Panc1 (cell line): ENCODE measurements at places on chromosomes 4 and X. TPM values are rescaled to one million over a fixed set of nuclear protein-coding genes. Genes with fewer than 3 reads are reported as not detected.

DNA sequence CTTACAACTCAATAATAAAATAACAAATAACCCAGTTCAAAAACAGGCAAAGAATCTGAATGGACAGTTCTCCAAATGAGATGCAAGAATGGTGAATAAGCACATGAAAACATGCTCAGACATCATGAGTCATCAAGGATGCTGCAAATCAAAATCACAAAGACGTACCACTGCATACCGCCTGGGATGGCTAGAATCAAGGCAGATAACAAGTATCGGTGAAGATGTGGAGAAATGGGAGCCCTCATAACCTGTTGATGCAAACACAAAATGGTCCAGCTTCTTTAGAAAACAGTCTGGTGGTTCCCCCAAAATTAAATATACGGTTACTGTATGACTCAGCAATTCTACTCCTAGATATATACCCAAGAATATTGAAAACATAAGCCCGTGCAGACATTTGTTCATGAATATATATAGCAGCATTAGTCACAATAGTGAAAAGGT lies 32.5 kb downstream of the AKAP4 start:
- DNase-seq = no peak

DNA sequence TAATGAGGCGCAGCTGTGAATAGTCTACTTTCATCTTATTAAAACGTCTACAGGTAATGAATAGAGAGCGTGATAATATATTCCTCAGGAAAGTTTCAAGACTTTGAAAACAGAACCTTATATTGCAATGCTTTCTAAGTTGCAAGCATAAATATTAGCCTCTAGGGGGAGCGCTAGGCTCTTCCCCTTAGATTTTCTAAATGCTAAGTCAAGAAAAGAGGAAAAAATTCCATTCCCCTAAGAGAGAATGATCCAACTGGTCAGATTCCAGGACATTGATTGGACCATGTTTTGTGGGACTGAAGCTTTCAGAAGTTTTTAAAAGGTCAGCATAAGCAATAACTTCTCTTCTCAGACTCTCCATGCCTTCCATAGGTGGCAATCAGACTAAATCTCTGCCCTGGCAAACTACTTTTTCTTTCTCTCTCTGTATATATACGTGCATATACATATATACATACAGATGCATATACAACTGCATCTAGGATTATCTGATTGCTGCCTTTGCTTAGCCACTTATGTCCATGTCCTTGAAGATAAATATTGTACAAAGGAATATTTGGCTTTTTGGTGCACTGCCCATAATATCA lies 492.9 kb downstream of the INPP4B start:
- DNase-seq = no peak

DNA sequence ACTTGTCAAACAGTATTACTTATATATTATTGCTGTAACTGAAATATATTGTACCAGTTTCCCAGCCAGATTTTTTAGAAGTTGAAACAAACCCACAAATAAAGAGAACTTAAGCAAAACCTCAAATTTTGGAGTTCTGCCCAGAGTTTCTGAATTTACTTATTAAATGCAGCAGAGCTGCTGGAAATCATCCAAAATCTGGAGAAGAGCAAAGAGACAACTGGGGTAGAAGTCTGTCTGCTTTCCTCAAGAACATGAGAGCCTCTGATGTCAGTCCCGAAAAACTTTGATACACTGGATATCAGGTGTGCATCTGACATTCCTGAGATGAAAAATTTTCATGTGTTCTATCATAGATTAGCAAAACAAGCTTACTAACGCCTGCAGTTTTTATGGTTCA lies 325.9 kb downstream of the NR3C2 start:
- no peak for DNase-seq

GRCh38 chrX:16067886-16068515 lies 55.4 kb upstream of the GRPR start:
- DNase-seq = no peak

PGAM4 gene
- total RNA-seq = not detected

SSX3 gene
- not detected for total RNA-seq

DNA sequence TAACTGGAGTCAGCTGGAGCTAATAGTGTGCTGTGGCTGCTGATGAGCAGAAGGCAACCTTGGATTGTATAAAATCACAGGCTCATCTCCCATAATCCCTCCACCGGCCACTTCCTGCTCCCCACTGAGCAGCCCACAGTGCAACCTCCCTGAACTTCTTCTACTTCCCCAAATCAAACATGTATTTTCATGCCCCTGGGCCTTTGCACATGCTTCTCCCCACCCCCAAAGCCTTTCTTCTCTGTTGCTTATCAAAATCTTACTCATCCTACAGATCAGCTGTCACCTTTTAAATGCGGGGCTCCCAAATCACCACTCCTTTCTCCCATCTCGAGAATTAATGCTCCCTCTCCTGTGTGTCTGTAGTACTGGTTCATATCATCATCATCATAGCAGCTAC lies 35.8 kb downstream of the RHOH start:
- DNase-seq = no peak

- no peak for DNase-seq
Observed at GRCh38 chrX:103573202-103573601, 12.1 kb upstream of the TCEAL4 start.

- no peak for DNase-seq
Observed at GRCh38 chr4:182447767-182448280, 204.6 kb downstream of the TENM3 start.

GRCh38 chr4:18075823-18076433 lies 54.4 kb upstream of the LCORL start:
- no peak for DNase-seq

DNA sequence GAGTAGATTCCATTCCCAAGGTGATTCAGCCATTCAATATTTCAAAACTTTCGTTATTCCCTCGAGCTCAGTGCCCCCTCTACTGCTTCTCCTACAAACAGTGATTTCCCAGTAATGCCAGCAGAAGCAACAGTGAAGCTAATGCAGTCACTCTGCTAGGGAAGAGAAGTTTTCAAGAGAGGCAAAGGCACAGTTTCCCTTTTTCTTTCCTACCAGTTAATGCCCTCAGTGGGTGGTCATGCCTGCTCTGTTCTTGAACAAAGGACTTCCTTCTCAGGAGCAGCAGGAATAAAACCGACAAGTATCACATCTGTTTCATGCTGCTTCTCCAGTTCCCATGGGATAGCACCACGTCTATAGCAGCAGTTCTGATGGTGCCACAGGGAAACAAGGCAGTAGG lies 317.2 kb downstream of the TENM3 start:
- no peak for DNase-seq

DNA sequence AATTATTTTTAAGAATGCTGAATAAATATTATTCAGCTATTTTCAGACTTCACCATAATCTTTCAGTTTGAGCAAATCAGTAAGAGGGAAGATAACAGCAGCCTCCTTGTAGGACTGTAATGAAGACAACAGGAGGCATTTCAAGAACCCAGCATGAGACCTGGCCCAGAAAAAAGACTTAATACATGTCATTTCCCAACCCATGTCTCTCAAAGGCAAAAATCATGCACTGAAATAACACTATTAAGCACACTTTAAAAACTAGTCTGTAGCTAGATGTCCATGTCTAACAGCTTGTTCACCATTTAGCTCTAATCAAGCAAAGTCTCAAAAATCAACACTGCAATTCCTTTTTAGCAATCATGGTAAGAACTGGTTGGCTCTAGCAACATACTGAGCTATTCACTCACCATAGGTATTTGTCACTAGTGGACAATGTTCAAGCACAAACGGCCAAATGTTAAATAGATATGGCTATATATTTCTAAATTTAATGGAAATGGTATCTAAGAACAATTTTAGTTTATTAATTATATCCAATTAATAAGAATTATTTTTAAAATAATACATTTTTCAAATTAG lies 109.9 kb downstream of the WDFY3 start:
- no peak for DNase-seq

DNA sequence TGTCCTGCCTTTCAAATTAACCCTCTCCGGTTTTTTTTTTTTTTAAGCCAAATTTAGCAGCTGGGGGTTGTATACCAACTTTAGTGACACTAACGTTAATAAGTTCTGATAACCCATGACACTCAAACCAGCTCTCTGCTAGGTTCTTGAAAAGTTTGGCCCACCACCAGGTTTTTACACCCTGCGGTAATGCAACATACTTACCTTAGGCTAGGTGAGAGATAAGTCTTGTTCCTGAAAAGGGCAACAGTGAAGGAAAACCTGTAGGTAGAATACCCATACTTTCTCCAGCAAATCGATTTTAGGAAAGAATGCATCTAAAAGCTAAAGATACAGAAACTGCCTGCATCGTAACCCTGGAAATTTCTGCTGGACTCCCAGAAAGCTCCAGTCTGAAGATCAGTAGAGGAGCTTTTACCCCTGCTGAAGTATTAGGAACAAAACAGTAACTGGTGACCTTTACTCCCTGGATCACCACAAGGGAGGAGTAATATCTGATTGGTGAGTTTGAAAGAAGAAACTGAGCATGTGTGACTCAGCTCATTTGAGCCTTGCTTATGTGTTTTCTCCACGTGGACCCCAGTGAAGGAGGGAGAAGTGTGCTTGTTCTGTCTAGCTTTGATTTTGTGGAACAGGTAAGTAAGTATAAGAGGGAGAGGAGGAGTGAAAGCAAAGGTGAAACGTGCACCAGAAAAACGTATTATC lies 34.4 kb upstream of the COX18 start:
- DNase-seq = no peak

FAM241A gene
- total RNA-seq = 0.90 TPM

ZDHHC15 gene
- total RNA-seq = 0.05 TPM

DNA sequence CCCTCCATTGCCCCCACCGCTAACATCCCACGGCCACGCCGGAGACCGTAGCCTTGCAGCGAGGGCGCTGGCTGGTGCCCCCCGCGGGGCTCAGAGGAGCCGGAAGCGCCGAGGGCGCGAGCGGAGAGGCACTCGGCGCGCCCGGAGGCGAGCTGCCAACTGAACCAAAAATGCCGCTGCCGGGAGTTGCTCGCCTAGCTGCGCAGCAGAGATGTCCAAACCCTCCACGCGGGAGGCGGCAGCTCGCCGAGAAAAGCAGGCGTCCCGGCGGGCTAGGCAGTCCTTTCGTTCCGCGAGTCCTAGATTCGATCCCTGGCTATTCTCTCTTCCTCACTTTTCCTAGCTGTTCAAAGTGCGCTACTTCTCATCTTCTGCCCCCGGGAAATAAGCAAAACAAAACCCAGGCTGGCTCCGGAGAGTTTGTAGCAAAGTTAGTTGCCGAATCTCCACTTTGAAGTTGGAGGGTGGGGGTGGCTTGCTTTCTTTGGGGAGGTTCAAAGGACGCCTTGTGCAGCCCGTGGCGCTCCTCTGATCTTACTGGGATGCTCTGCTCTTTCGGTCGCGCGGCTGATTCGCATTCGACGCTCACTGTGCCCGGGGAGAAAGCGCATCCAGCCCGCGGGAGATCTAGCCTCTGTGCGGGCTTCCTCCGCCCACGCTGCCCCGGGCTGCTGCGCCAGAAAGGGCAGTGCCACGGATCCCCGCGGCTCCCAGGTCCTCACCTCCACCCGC lies 723 bp downstream of the NKX6-1 start:
- DNase-seq = no peak

DNA sequence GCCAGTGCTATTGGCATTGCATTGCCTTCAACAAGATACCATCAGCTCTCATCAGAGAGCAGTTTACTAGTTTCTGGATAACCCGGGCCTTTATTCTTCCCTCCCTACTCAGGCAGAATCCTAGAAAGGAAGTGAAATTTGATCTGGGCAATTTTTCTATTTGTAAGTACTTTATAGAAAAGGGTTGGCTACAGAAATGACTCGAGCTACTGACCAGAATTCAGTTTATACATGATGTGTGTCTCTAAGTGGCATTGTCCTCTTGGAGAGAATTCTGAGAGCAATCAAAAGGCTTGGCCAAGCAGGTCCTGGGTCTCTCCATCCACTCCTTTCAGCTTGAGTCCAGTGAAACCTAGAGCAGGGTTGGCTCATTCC lies 192.7 kb upstream of the LEF1 start:
- no peak for DNase-seq

GRCh38 chrX:109889289-109890006 lies 113.5 kb upstream of the TMEM164 start:
- DNase-seq = no peak

COL4A5 gene
- 8.3 TPM for total RNA-seq

- DNase-seq = no peak
Observed at GRCh38 chr4:27217261-27217769, 356.7 kb downstream of the STIM2 start.

- DNase-seq = no peak
Observed at GRCh38 chrX:39750256-39750790, 347.4 kb downstream of the BCOR start.

BEND4 gene
- total RNA-seq = 0.03 TPM

GRCh38 chr4:3246458-3247398 lies 2.2 kb upstream of the MSANTD1 start:
- DNase-seq = no peak

DNA sequence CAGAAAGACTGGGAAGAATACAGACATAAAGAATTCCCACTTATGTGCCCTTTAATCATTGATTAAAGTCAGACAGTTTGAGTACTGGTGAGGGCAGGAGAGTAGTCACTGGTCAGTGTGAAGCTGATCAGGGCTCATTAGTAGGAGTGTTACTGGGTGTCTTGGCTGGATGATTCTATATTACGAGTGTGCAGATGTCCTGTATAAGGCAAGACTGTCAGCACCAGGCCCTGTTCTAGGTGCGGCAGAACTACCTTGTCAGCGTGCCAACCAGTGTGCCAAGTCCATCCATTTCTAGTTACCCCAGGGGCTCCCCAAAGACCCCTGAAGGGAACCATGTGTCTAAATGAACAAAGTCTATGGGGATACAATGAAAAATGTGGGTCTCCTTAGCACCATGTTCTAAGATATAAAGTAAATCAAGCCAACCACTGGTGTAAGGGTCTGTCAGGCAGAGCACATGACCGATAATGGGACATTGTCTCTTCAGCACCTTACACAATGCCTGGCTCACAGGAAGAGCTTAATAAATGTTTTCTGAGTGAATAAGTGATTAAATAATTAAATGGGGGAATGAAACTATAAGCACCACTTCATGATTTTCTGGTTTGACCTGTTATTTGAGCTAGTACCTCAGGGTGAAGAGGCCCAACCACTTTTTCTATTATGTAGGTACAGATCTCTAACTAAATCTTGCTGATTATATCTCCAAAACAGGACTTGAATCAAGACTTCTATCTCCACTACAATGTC lies 205.0 kb downstream of the CAMK2D start:
- DNase-seq = no peak

DNA sequence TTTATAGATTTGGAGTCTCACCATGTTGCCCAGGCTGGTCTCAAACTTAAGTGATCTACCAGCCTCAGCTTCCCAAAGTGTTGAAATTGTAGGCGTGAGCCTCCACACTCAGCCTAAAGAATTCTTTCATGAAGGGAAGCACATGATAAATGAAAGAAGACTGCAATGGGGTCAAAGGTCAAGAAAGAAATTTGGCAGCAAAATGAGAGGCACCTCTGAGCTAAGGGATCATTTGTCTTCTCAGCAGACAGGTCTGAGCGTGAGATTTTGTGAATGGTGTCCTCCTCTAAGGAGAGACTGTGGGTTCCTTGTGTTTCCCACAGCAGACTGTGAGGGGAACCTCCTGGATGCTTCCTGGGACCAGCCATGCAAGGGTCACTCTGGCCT lies 57.5 kb upstream of the EGFL6 start:
- no peak for DNase-seq

DNA sequence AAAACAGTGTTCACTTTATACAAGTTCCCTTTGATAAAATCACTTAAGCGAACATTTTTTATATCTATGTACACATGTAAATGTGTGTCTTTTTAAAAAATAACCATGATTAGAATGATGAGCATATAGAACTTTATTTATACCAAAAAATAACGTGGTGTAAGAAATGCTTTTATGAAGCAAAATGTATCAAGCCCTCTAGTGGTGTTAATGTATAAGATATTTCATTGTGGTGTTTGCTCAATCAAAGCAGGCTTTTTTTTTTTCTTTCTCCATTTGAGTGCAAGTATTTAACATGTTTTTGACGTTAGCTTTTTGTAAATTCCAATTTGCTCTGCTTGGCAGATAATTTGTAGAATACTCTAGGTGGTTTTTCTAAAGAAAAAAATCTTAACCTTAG lies 2092.4 kb upstream of the TENM3 start:
- no peak for DNase-seq

TRIM60 gene
- not detected for total RNA-seq
